ENCODE measurements at places on chromosomes 13 and 19.
A peak's percentile ranks its signal among the peaks of the same experiment; 100 is the strongest.

DNA sequence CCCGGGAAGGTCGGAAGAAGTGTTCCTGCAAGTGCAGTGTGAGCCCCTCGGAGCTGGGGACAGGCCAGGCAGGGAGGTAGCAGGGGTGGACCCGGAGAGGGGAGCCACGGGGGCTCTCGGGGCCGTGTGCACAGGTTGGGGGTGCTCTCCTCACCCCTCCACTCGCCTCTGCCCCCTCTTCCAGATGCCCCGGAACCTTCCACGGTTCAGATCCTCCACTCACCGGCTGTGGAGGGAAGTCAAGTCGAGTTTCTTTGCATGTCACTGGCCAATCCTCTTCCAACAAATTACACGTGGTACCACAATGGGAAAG lies 9.0 kb downstream of the CD22 start:
- no peak for DNase-seq

- DNase-seq = no peak
These were observed 4.9 kb downstream of the SLAIN1 start for GRCh38 chr13:77702366-77702765.

GRCh38 chr13:113769106-113769505 lies 10.1 kb downstream of the TMEM255B start:
- DNase-seq = no peak

DNA sequence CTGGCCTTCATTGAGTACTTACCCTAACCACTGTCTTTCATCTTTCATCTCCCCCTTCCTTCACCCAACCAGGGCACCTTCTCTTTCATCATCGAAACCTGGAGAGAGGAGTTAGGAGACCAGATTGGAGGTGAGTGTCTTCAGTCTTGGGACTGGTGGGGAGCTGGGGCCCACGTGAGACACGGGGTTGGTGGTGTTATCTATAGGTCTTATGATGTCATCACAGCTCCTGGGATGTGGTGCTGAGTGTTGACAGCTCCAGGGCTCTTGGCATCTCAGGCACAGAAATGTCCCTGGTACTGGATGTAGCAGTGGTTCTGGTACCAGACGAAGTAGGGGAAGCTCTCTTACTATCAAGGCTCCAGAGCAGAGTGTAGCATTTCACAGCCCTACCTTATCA lies 1.8 kb downstream of the DLL3 start:
- DNase-seq = no peak

DNA sequence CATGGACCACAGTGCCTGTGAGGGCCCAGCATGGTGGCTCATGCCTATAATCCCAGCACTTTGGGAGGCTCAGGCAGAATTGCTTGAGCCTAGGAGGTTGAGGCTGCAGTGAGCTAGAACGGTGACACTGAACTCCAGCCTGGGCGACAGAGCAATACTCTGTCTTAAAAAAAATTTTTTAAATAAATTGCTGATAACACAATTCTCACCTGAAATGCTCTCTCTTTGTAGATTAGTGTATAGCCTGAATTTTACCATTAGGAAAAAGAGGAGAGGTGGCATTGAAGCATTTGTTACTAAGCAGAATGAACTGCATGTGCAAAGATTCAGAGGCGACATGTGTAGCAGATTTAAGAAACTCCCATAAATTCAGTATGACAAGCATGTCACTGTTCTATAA lies 29.1 kb upstream of the MAP3K10 start:
- DNase-seq = no peak

DNA sequence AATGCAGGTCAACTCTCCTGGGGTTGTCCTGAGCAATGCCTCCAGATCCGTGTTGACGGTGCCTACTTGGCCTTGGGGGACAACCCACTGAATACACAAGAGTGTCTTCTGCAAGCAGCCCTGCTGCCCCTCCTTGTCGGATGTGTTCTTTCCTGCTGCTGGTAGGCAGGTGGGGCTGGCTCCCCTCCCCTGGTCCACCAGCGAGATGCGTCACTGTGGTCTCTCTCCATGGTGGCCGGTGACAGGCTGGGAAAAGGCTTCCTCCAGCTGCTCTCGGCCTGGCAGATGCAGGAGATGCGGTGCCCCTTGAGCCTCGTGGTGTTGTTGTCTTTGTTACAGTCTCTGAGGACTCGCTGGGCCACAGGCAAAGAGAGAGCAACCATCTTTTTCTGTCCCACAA lies 84.9 kb downstream of the RGCC start:
- DNase-seq = no peak

GRCh38 chr13:72384879-72385278 lies 342.6 kb downstream of the MZT1 start:
- no peak for DNase-seq

DNA sequence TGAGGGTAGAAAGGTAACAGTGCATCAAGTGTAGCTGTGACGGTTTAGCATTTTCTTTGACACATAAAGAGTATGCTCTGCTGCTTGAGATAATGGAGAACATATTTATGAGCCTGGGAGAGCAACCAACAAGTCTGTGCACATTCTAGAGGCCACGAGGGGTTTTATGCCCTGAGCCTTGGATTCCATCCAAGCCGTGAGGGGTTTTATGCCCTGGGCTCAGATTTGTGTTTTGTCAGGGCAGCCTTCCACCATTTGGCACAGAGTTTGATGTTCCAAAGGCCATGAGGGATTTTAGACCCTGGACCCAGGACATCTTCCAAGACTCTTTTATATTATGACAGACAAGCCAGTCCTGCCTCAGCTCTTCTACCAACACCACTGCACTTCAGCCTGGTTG lies 106.4 kb downstream of the ZNF486 start:
- no peak for DNase-seq

- no peak for DNase-seq
These were observed 8.2 kb upstream of the LRCH1 start for GRCh38 chr13:46544811-46545210.

GRCh38 chr13:112818698-112819045 lies 128.8 kb downstream of the ATP11A start:
- no peak for DNase-seq

- no peak for DNase-seq
These were observed 36.1 kb downstream of the OLFM4 start for GRCh38 chr13:53064731-53065130.

DNA sequence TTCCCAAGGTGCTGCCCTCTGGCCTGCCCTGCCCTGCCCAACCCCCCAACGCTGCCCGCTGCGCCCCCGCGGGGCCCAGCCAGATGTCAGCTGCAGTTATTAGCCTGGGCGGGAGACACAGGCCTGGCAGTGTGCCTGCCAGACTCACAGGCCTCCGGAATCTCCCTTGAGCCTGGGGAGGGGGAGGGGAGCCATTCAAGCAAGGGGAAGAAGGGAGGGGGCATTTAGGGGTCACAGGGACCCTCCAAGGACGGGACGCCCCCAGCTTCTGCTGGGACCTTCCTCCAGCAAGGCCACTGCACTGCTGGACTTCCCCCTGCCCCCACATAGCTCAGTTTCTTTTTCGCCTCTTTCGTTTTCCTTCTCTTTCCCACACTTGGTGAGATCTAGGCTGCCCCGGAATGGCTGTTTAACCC lies 2.6 kb upstream of the JUNB start:
- peak; percentile 67 for DNase-seq

- no peak for DNase-seq
These were observed 866 bp upstream of the ZSWIM4 start for GRCh38 chr19:13794398-13794756.

DNA sequence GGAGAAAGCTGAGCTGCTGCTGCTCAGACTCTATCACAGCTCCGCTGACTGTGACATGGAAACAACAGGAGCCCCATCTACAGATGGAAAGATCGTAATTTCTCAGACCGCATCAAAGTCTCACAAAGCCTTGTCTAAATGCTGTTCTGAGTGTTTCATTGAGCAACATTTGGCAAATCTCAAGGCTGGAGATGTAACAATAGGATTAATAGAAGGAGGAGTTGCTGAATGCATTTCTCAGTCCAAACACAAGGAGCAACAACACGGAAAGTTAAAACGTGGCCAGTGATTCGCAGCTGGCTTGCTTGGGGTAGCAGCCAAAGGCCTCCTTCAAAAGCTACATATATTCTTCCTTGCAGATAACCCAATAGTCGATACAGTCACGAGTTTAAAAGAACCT lies 55.7 kb downstream of the MRPL57 start:
- DNase-seq = no peak

- no peak for DNase-seq
These were observed 3.0 kb downstream of the LGALS4 start for GRCh38 chr19:38809592-38810252.
